Bronchial smooth muscle cell (primary cell): ENCODE measurements at places on chromosomes 4 and X. TPM values are rescaled to one million over a fixed set of nuclear protein-coding genes. Genes with fewer than 3 reads are reported as not detected.

Gene CNKSR2
- total RNA-seq: under 0.01 and 0.32 TPM in 2 replicates

Gene TCEAL6
- total RNA-seq: not detected in 2 replicates

Gene MTMR8
- total RNA-seq: 0.32 and 1.2 TPM in 2 replicates

Gene BST1
- 8.7 and 12.1 TPM in 2 replicates for total RNA-seq

Gene RENBP
- total RNA-seq: 1.1 and 3.0 TPM in 2 replicates

Gene PPP1R2C
- total RNA-seq: not detected in 2 replicates

Gene GLOD5
- not detected in 2 replicates for total RNA-seq

Gene GAGE1
- total RNA-seq: not detected in 2 replicates

Gene SH2D1A
- not detected in 2 replicates for total RNA-seq

Gene SUPT20HL2
- 0.16 TPM in 1 of 2 replicates, not detected in the other for total RNA-seq

Gene GC
- not detected in 2 replicates for total RNA-seq

Gene EDNRA
- 18.3 and 18.7 TPM in 2 replicates for total RNA-seq

Gene NEK1
- 9.4 and 11.3 TPM in 2 replicates for total RNA-seq

Gene PRKX
- 6.5 and 7.6 TPM in 2 replicates for total RNA-seq

Gene RNF212
- 0.09 and 0.32 TPM in 2 replicates for total RNA-seq

Gene MXD4
- total RNA-seq: 51.1 and 59.0 TPM in 2 replicates

Gene NAP1L3
- 3.5 and 3.9 TPM in 2 replicates for total RNA-seq

Gene PCSK1N
- total RNA-seq: 0.09 and 0.16 TPM in 2 replicates

Gene TACR3
- 0.16 TPM in 1 of 2 replicates, not detected in the other for total RNA-seq

Gene IL21
- not detected in 2 replicates for total RNA-seq

Gene FRMPD4
- total RNA-seq: 1.6 and 2.4 TPM in 2 replicates

Gene ALG13
- total RNA-seq: 34.1 and 34.2 TPM in 2 replicates

Gene TRPC5OS
- total RNA-seq: not detected in 2 replicates

Gene COL25A1
- 0.16 and 0.34 TPM in 2 replicates for total RNA-seq

Gene APLN
- total RNA-seq: 0.26 and 0.32 TPM in 2 replicates

Gene EXOC1L
- 0.09 TPM in 1 of 2 replicates, not detected in the other for total RNA-seq

Gene MAOA
- 7.0 and 19.9 TPM in 2 replicates for total RNA-seq

Gene F8A1
- total RNA-seq: 1.1 and 2.0 TPM in 2 replicates

Gene PRR32
- not detected in 2 replicates for total RNA-seq

Gene NLRP2B
- total RNA-seq: under 0.01 TPM in 1 of 2 replicates, not detected in the other

Gene VCX2
- total RNA-seq: not detected in 2 replicates

Gene ADH6
- total RNA-seq: not detected in 2 replicates

Gene ADH7
- total RNA-seq: 0.32 TPM in 1 of 2 replicates, not detected in the other
